PC-3 (cell line): ENCODE measurements at places on chromosomes 1 and 21. TPM values are rescaled to one million over a fixed set of nuclear protein-coding genes. Genes with fewer than 3 reads are reported as not detected.

DNA sequence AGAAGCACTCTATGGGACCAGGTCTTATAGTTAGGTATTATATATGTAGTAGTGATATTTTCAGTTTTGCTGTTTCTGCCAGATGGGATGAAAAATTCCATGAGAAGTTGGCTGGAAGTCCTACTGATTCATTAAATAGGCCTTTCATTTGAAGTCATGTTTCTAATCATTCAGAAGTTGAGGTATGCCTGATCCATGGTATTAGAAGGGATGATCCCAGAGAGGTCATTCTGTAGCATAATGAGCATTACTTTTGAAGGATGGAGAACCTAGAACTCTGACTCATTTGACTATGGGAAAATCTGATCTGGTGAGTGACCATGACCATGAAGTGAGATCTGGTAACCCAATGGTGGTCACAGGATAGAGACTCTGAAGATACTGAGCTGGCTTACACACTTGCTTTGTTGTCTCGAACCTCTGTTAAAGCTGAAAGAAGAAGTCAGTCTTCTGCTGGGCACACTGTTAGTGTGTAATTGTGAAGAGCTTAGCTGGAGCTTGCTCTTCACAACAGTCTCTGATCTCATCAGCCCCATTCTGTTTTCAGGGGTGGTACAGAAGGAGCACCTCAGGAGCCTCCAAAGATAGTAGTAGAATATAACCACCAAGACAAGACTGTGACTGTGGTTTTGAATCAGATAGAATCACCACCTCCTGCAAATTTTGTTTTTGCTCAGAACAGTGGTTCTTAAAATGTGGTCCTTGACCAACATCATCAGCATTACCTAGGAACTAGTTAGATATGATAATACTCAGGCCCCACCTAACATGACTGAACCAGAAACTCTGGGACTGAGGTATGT, 9.0 kb downstream of the MGST3 start:
- no peak for DNase-seq

DNA sequence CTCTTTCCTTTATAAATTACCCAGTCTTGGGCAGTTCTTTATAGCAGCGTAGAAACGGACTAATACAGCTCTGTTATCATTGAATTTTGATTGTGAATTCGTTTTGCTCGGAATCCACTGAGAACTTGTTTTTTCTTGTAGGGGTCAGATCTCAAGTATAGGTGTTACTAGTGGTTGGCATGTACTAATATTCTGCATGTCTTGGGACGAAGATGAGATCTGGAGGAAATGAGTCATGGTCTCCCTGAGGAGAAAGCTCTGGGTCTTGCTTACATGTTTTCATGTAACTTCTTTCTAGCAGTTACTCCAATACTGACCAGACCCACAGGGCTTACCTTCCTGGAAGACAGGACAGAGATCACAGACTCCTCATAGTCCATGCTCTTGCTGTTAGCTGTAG, 30.3 kb downstream of the ZSCAN20 start:
- no peak for DNase-seq

DNA sequence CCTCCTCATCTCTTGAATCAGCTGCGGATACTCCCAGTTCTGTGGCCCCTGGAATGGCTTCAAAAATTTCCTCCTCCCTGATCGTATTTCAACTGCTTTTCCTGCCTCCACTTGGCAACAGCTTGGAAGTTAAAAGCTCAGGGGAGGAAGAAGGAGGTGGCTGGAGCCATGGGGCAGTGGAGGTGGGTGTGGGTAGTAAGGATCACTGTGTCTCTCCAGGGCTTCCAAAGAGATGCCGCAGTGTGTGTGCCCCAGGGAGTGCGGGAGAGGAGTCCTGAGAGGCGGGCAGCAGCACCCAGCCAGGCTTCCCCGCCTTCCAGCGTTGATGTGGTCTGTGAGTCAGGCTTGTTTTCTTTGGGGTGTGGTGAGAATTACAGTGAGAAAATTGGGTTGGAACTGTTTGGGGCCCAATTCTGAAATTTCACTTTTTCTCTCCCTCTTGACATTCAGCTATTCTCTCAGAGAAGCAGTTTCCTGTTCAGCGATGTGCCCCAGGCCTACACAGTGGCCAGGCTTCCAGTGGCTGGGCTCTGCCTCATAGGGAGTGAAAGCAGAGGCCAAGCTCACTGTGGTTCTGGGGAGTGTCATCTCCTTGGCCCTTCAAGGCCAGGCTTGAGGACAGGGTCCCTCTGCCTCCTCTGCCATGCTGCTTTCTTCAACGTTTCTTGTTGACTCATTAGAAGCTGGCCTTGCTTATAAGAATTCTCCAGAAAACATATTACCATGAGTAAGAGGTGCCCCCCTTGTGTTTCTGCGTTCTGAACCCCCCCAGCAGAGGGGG, 69.0 kb downstream of the PGM1 start:
- DNase-seq = peak; percentile 93

GPR161 gene
- 10.3 and 11.8 TPM in 2 replicates for total RNA-seq

DNA sequence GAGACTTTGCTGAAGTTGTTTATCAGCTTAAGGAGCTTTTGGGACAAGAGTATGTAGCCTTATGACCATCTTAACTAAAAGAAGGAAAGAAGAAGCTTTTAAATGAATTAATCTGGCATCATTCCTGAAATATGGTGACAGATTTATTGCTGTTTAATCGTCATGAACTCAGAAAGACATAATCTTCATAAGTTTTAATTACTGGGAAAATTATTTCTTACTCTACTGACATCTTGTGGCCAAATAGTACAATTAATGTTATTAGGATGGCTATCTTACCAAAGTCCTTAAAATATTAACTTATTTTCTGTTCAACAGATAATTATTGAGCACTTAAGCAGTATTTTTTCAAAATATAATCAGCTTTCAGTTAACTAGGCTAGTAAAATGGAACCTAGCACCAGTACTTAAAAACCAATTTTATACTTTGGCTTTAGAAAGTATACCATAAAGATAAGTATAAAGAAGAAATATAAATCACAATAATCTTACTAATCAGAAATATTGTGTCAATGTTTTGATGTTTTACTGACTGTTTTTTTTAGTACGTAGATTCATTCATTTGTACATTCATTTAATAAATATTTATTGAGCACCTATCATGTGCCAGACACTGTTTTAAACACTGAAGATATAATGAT, 34.7 kb upstream of the GPR25 start:
- peak; percentile 82 for DNase-seq

- no peak for DNase-seq
These were observed 2.6 kb downstream of the GABPA start for GRCh38 chr21:25737421-25737820.

DNA sequence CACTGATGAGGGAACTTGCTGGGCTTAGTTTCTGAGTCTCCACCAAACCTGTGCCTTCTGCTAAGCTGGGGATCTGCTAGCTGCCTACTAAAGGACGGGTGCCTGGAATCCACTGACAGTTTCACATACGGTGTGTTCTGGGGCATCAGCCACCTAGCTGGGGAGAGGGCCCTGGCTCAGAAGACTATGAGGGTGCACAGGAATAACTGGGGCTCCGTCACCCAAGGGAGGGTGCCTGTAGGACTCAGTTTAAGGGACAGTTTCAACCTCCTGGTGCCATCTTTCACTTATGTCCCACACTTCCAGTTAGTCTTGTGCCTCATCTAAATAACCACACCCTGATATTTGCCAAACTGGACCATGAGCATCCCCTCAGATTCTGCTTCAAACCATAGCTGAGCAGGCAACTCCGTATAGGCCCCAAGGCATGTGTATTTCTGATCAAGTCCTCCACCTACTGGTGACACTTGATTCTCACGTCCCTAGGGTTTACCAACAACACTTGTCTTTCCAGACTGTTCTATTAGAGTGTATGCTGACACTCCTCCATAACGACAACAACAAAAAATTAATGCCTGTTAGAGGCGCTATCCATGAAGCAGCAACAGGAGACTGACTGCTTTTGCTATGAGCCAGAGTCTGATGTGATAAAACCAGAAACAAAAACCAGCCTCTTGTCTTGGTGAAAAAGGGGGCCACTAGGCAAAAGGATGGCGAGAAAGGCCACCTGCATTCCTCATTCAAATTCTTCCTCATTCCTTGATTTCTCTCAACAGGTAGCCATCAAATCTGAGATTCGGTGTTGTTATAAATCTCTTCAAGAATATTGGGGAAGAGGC, 55.0 kb upstream of the PAXBP1 start:
- DNase-seq = peak; percentile 72

DNA sequence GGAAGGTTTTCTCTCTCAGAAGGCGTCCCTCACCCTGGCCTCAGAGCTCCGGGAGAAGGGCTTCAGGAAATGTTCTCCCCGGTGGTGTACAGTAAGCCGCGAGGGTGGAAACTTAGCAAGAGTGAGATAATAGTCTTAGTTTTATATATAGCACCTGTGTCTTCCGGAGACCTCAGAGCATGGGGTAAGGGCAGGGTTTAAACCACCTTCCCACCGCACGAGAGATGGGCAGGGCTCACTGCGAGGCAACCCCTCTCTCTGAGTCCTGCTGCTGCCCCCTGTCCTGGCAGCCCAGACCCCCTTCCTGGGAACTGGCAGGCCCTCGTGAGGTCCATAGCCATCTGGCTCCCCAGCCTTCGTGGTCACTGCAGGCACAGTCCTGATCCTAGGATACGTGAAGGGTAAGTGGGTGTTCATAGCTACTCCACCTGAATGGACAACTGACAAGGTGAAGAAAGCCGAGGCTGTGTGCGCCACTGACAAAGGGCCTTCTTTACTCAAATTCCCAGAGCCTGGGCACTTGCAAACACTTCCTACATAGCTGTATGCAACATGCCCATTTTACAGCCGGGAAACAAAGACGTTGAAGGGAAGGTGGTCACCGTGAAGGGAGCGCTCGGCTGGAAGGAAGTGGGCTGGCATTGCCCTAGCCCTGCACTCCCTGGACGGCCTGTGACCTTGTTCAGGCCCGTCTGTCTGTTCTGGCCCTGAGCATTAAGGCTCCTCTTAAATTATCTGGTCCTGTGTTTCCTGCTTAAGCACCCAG, 26.9 kb downstream of the ITPKB start:
- DNase-seq = no peak

DNA sequence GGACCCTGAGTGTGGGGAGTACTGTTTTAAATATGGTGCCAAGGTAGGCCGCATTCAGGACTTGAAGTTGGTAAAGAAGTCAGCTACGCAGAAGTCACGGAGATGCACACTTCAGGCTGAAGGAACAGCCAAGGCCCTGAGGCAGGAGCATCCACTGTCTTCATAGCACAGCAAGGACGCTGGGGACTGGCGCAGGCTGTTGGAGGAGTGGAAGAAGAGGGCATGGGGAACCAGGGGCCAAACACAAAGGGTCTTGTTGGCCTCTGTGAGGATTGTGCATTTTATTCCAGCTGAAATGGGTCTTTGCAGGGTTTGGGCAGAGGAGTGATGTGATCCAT, 16.6 kb downstream of the DNAJC16 start:
- DNase-seq = no peak

DNA sequence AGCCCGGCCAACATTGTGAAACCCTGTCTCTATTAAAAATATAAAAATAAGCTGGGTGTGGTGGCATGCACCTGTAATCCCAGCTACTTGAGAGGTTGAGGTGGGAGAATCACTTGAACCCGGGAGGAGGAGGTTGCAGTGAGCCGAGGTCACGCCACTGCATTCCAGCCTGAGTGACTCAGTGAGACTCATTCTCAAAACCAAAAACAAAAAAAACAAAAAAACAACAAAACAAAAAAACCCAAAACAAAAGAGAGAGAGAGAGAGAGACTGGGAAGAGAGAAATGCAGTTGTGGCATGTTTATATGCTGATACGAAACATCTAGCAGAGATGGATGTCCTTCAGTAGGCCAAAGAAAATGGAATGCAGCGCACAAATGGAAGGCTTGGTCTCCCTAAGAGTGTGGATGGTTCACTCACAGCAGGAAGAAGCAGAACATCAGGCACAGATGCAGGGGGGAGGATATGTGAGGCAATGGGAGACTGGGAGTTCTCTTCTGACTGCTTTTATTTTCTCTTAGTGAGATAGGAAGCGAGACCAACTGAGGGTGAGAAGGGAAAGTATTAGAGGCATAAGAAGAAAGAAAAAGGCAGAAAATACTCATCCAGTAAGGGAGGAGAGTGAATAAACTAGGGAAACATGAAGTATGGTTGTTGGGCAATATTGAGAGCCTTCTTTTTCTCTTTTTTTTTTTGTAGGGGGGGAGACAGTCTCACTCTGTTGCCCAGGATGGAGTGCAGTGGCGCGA, 16.0 kb downstream of the THEM4 start:
- no peak for DNase-seq

- no peak for DNase-seq
These were observed 61.6 kb downstream of the SELENOF start for GRCh38 chr1:86852289-86852688.

DNA sequence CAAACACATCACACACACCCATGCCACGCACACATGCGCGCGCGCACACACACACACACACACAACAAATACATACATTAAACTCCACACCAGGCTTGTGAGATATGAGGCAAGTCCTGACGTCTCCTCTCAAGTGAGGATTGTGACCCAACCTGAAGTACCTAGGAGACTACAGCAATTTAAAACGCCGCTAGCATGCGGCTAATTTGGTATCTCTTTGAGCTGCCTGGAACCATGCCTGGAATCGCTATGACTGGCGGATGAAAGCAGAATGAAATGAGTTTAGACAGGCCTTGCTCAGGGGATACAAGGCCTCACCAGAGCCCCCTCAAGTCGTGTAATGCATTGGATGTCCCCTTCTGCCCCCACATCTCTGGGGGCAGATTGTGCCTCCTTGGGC, 1.6 kb upstream of the RAB7B start:
- no peak for DNase-seq

GRCh38 chr1:183842795-183843144, 37.9 kb downstream of the RGL1 start:
- DNase-seq = no peak

ATP5PF gene
- 170 and 184 TPM in 2 replicates for total RNA-seq

ORC1 gene
- 23.7 and 28.9 TPM in 2 replicates for total RNA-seq

DNA sequence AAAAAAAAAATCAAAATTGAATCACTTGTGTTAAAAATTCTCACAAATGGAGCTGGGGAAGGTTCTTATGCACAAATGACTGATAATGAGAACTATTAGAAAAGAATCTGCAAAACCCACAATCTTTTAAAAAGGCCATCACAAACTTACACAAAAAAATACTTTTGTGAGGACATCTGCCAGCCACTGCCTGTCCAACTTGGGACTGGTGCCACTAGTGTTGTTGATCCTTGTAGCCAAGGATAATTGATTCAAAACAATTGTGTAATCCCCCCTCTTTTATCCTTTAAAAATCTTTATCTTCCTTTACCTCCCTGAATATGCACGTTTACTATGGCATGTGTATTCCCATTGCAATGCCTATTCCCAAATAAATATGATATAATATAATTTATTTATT, 39.2 kb upstream of the THEM4 start:
- DNase-seq = no peak

CLDN19 gene
- 0.17 TPM in 1 of 2 replicates, not detected in the other for total RNA-seq

- no peak for DNase-seq
These were observed 53.6 kb downstream of the UBE2T start for GRCh38 chr1:202288177-202288576.

LIN28A gene
- not detected in 2 replicates for total RNA-seq

DNA sequence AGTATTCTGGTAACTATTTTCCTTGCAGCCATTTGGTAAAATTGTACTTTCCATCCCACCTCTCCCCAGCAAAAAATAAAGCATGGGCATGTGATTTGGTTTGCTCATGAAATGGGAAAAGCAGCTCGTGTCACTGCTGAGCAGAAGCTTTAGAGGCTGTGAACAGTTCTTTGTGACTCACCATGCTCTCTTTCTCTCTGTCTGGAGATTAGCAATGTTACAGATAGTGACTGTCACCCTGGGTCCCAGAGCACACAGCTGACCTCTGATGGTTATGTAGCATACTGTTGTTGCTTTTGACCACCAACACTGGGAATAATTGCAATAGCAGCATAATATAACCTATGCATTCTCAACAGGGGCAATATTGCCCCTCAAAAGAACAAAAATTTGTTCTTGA, 70.6 kb downstream of the RGS2 start:
- no peak for DNase-seq
